ENCODE measurements at places on chromosomes 4 and X.

DNA sequence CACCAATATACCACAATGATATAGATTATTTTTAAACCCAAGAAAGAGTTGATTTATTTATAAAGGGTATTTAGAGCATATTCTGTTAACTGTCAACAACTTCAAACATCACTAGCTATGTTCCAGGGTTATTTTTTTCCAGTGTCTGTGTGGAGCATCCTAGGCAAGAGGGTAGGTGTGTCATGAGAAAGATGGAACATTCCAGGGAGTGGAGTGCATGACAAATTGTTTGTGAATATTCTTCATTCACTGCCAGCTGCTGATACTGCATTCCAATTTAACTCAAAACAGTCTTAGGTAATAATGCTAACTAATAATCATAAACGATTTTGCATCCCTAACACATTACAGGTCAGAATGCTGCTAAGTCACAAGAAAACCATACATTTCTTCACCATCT, 148.7 kb upstream of the RASGEF1B start:
- no peak for DNase-seq

DNA sequence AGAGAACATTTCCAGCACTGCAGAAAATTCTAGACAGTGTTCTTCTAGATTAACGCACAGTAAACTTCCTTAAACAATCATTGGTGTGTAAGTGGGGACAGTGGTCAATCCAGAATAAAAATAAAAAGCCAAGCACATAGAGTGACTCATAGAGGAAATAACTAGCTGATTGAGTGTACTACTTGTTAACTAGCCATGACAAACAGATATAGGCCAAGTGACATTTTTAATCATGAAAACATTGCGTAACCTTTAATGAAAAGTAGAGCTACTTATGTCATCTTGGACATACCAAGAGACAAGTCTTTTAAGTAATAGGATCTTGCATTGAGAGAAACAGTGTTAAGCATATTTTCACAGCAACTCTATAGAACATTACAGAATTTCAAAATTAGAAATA, 233.9 kb upstream of the MAB21L2 start:
- no peak for DNase-seq

- DNase-seq: no peak
These were observed 2088.7 kb upstream of the AGA start for GRCh38 chr4:179530958-179531357.

- no peak for DNase-seq
These were observed 101.4 kb upstream of the GPC4 start for GRCh38 chrX:133516686-133517085.

GRCh38 chr4:163568843-163569242, 74.4 kb downstream of the TMA16 start:
- DNase-seq: no peak

- DNase-seq: no peak
These were observed 163.5 kb downstream of the PPP3CA start for GRCh38 chr4:101183666-101184373.

DNA sequence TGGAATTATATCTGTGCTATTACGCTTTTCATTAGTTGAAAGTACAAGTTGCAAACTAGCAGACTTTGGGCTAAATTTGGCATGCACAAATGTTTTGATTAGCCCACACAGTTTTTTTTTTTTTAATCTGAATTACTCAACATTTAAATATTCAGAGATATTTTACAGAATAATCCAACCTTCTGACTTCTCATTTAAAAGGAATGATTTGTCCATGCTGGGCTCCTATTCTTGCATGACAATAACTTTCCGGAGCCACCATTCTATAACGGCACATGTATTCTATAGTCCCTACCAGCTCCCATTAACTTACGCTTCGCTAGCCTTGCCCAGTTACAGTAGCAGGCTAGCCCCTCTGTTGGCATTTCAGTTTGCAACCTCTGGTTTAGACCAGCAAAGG, 219.3 kb upstream of the FTHL17 start:
- DNase-seq: no peak

DNA sequence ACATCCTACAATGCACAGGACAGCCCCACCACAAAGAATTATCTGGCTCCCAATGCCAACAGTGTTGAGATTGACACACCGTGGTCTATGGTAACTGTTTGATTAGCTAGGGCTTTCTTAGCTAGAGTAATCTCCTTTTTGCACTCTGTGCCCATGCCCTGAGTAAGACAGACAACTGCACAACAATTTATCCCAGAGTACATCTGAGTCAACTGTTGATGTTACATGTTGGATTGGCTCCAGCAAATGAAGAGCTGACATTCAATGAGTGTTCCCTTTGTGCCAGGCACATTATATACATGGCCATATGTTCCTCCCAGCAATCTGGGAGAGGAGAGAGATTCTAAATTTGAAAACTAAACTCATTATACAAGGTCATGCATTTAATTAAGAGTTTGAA, 3.9 kb upstream of the FAM9C start:
- no peak for DNase-seq

DNA sequence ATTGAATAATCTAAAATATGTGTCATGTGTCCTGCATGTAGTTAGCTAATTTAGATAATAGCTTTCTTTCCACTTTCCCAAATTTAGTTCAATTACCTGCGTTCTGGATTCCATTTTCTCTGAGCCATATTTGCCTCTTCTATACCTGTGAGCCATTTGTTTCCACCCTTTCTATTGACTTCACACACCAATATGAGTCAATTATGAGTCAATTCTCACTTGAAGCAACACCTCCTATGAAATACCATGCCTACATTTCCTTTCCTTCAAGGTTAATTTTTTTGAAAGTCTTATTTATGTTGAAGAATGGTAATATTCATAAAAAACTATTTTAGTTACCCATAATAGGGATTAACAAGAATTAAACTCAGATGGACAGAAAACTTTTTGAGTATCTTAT, 25.8 kb downstream of the NPY2R start:
- DNase-seq: no peak

DNA sequence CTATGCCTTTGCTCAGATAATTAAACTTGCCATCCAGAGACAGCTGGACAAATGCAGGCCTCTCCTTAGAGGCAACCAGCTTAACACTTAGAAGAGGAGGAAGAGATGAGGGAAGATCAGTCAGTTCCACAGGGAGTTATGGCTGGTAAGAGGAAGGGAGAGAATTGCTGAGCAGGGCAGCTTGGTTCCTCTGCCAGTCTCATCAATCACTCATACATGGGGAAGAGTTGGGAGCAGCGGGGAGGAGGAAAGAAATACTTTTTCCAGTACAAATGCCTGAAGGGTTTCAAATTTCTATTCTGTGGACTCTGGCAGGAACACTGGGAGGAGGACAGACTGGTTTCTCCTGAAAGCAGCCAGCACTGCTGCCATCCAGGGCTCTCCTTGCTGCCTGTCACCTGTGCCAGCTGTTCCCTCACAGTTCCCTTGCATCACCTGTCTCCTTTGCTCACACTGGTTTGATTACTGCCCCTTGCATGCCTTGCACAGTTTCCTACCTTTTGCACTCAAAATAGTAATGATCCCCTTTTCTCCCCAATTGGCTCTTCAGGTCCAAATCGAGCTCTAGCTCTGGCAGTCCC, 59.5 kb downstream of the PGRMC2 start:
- DNase-seq: no peak

GRCh38 chr4:1023895-1024740, 12.7 kb downstream of the FGFRL1 start:
- DNase-seq: no peak

GRCh38 chr4:51831133-51831532, 11.8 kb upstream of the DCUN1D4 start:
- DNase-seq: no peak

DNA sequence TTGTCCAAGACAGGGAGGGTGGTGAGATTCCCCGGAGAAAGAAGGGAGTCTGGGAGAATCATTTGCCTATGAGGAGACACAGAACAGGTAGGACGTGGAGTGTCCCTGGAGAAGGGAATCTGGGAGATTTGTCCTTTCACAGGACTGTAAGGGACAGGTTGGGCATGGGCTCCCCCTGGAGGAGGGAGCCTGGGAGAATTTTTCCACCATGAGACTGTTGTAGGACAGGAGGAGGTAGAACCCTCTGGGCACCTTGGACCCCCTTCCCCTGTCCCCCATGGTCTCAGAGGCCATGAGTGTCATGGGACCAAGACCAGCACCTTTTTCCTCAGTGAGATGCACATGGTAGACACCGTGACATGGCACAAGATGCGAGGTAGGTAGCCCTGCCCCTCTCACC, 2.8 kb downstream of the PORCN start:
- DNase-seq: peak; percentile 68

DNA sequence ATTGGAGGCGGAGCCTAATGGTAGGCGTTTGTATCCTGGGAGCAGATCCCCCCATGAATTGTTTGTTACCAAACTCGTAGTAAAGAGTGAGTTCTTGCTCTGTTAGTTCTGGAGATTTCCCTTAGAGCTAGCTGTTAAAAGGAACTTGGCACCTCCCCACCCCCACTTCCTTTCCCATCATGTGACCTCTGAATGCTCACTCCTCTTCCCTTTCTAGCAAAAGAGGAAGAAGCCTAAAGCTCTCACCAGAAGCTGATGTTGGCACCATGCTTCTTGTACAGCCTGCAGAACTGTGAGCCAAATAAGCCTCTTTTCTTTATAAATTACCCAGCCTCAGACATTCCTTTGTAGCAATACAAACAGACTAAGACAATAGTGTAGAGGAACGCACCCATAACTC, 13.8 kb upstream of the ATOH1 start:
- no peak for DNase-seq

DNA sequence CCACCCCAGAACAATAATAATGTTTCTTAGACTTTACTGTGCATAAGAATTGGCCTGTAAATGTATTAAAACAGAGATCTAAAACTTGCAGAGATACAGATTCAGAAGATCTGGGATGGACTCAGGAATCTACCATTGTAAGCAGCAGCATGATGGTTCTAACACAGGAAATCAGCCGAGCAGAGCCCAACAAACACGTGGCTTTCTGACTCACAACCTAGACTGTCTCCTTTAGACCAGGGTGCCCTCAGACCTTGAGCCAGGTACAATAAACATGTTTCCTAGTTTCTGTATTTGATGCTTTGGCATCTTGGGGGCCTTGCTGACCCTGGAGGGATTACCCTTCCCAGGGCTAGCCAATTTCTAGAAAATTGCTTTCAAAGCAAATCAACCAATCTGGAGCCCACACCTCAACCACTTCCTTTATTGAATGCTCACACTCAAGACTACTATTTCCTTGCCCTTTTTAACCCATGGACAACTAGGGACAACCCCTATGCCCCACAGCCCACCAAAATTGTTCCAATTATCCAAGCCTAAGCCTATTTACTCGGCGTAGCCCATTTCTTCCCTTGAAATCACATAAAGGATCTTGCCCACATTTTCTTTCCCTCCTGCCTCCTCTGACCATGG, 80.5 kb downstream of the TBC1D9 start:
- no peak for DNase-seq

DNA sequence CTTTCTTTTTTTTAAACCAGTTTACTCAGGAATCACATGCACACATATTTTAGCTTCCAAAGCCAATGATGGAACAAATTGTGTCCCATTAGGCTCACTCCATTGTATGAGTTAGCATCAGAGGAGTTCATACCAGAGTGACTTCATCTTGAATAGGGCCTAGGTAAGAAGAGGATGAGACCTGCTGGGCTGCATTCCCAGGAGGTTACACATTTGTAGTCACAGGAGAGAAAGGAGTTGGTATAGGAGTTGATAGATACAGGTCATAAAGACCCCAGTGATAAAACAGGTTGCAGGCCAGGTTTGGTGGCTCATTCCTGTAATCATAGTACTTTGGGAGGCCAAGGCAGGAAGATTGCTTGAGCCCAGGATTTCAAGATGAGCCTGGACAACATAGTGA, 9.3 kb downstream of the PDGFRA start:
- DNase-seq: no peak

GRCh38 chr4:15809058-15809457, 30.9 kb downstream of the CD38 start:
- DNase-seq: no peak

GRCh38 chrX:120281021-120281624, 30.1 kb downstream of the TMEM255A start:
- no peak for DNase-seq

- no peak for DNase-seq
These were observed 255.2 kb downstream of the SLC39A8 start for GRCh38 chr4:102089850-102090621.

GRCh38 chr4:95238554-95238953, 310.2 kb downstream of the UNC5C start:
- DNase-seq: no peak

- no peak for DNase-seq
These were observed 82.9 kb upstream of the RBPJ start for GRCh38 chr4:26237916-26238315.

DNA sequence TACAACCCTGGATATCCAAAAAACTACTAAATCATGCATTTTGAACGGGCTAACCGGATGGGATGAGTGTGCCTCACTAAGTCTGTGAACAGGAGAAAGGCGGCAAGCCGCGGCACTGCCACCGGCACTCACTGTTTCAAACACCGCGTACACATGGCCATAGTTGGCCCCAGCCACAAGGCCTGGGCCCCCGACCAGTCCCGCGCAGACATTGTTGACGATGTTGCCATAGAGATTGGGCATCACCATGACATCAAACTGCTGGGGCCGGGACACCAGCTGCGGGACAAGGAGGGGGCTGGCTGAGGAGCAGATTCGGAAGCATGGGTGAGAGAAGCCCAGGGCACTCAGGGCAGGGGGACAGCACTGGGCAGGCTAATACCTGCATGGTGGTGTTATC, 5.8 kb downstream of the SRPK3 start:
- no peak for DNase-seq

DNA sequence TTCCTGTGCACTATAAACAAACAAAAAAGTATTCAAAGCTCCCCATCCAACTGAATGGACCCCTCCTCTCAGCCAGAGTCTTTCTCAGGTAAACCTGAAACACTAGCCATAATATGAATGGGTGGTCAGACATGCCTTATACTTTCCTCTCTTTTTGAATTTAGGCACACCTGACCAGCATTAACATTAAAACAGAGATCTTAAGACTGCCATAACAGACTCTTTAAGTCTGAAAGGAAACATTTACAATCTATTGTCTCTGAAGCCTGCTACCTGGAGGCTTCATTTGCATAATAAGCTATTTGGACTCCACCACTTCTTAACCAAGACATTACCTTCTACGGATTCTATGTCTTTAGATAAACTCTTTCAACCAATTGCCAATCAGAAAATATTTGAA, 56.9 kb upstream of the SPIN4 start:
- no peak for DNase-seq

DNA sequence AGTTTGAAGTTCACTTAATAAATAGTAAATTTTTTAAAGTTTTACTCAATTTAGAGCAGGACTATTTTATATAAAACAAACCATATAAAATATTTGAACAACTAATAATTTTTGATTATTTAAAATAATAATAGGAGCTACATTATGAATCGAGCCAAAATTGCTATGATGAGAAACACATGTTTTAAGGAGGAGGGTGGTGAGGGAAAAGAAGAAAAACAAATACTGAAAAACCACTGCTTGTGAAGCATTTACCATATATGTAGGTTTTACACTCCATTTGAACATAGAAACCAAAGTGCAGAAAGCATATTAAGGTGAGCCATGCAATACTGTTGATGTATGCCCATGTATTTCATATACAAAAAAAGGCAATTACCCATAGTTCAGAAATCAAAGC, 448.9 kb downstream of the FSTL5 start:
- DNase-seq: no peak

- no peak for DNase-seq
These were observed 72.9 kb upstream of the MTM1 start for GRCh38 chrX:150495496-150495895.

- no peak for DNase-seq
These were observed 177.8 kb upstream of the ATP6AP2 start for GRCh38 chrX:40402831-40403533.

- no peak for DNase-seq
These were observed 276.9 kb downstream of the RAB28 start for GRCh38 chr4:13207226-13207625.

Data from HuH-7.5 (cell line).